NCI-H1105 (cell line): ENCODE measurements at places on chromosomes 7 and 10.

GRCh38 chr10:62587011-62587410 is 212.8 kb downstream of the ZNF365 start:
- no peak for DNase-seq

- DNase-seq: no peak
Observed at GRCh38 chr7:159093351-159093971, 51.2 kb downstream of the VIPR2 start.

DNA sequence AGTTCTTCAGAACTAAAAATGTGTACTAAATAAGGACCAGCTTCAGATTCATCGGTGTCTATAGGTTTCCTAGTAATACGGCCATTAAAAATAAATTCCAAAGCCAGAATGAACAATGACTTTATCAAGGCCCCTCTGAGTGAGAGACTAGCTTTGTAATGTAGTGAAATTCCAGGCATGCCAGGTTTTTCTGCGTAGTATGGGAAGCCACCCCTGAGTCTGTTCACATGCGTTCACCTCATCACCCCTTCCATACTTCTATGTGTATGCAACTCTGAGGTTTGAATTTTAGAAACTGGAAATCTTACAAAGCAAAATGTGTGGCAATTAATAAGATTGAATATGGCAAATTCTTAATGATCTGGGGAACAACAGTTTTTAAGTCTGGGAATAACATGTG is 24.5 kb downstream of the RNF32 start:
- no peak for DNase-seq

GRCh38 chr7:91367812-91368578 is 103.8 kb downstream of the FZD1 start:
- DNase-seq: no peak

DNA sequence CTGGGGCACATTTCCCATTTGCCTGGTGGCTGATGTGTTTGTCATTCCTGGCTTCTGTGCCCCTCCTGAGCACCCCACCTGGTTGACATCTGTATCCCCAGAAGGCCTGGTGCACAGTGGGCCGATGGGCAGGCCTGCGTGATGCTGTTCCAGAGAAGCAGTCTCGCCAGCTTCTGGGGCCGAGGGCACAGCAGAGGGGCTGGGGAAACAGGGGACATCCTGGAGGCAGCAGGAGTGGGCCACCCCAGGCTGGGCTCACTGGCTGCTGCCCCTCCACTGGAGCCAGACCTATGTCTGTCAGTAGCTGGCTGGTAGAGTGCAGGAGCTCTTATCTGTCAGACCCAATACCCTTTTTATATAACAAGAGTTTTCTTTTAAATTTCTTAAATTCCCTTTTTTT is 896 bp upstream of the MYL7 start:
- no peak for DNase-seq

GRCh38 chr7:135409845-135410542 is 99.9 kb downstream of the CNOT4 start:
- no peak for DNase-seq

DNA sequence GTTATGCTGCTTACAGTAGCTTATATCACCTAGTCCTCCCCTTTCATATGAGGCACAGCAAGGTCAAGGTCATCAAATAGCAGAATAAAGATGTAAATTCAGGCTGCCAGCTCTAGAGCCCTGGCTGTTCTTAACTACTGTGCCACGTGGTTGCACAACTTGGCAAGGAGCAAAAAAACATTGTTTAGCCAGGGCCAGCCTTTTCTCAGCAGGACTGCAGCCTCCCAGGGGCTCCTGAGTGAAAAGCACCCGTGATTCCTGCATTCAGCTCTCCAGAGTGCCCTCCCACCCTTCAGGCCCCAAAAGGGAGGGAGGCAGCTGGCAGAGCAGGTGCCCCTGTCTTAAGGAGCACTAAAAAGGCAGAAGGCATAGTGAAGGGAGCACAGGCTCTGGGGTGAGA is 31.8 kb upstream of the TM9SF3 start:
- no peak for DNase-seq

- no peak for DNase-seq
Observed at GRCh38 chr10:77667426-77668324, 30.1 kb upstream of the KCNMA1 start.

DNA sequence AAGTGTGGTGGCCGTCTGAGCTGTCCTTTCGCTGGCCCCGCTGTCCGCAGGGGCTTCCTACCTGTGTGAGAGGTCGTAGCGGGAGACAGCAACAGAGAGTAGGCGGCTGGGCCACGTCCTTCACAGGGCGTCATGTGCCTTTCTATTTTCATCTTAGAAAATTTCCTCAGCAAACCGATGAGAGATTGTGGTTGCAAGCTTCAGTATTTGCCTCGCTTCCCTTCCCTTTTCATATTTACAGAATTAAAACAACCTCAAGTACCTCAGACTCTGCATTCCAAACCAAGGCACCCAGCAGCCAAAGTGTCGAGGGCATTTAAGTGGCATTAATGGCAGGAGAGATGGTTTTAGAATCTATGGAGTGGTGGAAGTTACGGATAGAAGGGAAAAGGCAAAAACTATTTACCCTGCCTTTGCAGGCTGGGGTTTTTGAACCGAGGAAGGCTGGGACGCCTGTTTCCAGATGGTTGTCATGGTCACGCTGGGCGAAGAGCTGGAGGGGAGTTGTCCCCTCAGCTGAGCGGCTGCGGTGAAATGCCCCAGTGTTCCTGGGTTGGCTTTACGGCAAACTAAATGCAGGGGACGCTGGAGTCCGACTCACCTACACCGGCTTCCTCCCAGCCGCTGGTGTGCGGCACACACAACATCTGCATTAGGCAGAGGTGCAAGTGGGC is 41.9 kb downstream of the WIPI2 start:
- no peak for DNase-seq

DNA sequence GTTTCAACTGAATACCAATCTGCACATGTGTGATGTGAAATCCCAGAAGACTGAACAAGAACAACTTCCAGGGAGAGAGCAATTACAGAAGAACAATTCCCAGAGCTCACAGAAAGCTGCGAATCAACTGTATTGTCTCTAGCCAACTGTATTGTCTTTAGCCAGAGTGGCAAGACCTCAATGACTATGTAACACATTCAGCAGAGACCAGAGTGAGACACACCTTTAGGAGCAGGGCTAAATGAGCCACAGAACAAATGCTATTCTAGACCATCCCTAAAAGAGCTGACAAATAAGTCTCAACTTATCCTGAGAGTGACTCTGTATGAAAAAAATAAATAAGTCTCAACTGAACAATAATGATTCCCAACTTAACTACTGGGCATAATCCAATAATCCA is 72.0 kb downstream of the KMT2C start:
- no peak for DNase-seq

GRCh38 chr7:117555260-117555659 is 75.4 kb downstream of the CFTR start:
- no peak for DNase-seq

- no peak for DNase-seq
Observed at GRCh38 chr7:27030393-27031050, 65.3 kb downstream of the HOXA1 start.

GRCh38 chr10:93076871-93077270 is 3.2 kb downstream of the CYP26A1 start:
- DNase-seq: no peak

- DNase-seq: no peak
Observed at GRCh38 chr7:13414661-13415107, 574.8 kb downstream of the ETV1 start.

DNA sequence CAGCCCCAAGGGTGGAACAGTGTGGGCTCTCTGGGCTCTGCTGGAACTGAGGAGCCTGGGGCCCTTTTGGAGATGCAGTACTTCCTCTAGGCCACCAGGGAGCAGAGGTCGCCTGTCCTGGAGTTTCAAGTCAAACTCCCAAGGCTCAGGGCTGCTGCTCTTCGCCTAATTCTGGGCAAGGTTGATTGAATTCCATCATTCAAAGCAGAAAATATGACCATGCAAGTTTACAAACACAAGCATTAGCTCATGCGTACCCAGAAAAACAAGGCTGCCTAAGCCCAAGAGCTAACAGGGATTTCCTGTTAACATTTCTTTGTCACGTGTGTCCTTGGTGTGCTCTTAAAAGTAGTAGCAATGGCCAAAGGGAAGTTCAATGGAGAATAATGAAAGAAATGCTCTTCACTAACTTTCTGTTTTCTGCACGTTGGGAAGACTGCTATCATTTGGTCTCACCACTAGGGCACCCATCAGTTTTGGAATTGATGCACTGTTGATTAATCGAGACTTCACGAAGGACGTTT is 20.1 kb downstream of the LDB3 start:
- DNase-seq: no peak

- DNase-seq: no peak
Observed at GRCh38 chr7:90626013-90626412, 29.9 kb downstream of the CDK14 start.

DNA sequence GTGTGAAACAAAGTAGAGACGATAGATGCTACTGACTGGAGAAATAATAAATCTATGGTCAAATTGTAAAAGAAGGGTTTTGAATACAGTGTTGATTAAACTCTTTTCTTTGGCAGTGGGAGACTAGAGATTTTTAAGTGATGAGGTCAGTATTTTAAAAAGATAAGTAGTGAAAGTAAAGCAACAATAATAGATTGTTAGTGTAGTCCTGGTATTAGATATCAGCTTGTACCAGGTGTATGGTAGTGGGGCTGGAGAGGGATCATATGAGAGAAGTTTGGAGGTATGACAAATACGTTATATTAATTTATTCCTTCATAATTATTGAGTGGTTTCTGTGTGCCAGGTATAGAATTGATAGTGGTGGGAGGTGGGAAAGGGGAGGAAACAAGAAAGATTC is 25.2 kb downstream of the PHTF2 start:
- DNase-seq: no peak
